ENCODE measurements at places on chromosomes 2 and 18.

DNA sequence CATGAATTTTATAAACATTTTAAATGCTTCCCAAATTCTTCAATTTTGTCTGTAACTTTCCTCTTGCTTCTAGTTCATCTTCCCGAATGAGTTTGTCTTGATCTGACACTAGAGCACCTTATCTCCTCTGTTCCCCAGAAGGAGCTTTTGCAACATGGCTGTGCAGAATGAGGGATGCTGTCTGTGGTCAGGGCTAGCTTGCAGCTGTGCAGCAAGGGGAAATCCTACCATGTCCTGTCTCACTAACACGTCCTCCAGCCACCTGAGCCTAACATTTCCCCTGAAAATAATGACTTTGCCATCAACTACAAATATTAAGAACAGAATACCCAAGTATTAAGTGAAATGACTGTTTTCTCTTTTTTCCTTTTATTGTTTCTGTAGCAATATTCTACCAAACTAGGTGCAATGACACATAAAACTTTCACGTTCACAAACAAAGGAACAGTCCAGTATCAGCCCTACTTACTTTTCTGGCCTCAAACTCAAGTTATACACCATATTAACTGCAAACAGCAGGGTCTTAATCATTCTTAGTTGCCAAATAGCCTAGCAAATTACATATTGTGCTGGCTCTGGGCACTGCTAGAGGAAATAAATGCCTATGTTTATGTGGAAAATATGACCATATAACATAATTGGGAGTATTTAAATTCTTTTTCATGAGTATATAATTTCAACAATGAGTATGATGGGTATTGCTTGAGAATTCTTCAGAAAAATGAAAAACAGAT is 423.3 kb downstream of the CMPK2 start:
- no peak for DNase-seq

- no peak for DNase-seq
Measured at GRCh38 chr2:150204451-150204850, 283.0 kb downstream of the RND3 start.

DNA sequence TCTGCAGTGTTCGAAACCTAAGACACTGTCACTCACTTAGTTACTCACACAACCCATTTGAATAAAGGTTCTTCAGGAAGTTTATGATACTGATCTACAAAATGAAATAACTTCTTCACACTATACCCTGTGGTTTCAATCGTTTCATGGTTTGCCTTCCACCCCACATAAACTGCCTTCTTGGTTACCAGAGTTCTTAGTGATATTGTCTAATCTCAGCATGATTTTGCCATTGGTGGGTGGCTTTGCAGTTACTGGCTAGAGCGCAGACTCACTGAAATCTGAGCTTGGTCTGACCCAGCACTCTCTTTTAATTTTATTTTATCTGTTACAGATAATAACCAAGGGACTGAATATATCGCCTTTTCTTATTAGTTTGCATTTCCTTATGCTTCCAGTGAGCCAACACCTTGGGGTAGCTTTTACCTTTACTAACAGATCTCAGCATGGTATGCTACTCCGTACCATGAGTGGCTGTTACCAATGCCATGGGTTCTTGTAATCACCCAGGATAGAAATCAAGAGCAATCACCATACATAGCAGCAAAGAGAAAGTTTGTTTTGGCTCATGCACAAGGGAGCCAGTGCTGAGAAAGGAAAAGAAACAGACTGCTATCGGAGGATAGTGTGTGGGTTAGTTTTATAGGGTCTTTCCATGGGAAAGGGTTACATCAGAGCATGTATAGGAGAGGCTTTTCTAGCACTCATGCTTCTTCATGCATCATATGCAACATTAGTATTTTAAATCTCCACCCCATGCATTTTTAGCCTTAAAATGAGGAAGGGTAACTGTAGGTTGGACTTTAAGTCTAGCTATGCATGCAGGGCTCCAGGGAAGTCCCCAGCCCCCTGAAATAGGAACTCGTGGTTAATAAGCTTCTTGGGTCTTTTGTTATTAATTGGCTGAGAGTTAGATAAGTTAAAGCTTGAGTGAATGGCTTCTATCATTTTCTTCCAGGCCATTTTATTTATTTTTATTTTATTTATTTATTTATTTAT is 33.3 kb downstream of the ANXA4 start:
- DNase-seq, result no peak

DNA sequence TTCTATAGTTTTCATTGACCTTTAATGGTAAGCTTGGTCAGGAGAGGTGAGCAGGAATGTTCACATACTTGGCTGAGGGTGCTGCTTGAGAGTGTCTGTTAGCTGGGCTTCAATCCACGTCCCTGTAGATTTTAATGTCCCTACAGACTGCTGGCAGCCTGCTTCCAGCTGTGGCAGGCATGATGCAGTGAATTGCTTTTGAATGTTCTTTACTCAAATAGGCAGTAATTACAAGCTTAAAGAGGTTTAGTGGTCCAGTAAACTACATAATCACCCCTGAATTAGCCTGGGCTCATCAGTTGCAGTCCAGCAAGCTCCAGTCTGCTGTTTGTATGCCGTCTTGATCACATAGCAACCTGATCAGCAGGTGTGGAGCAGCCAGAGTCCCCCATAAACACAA is 102.1 kb downstream of the MEIS1 start:
- DNase-seq, result no peak

GRCh38 chr2:167404627-167405284 is 516.5 kb downstream of the XIRP2 start:
- DNase-seq, result no peak

DNA sequence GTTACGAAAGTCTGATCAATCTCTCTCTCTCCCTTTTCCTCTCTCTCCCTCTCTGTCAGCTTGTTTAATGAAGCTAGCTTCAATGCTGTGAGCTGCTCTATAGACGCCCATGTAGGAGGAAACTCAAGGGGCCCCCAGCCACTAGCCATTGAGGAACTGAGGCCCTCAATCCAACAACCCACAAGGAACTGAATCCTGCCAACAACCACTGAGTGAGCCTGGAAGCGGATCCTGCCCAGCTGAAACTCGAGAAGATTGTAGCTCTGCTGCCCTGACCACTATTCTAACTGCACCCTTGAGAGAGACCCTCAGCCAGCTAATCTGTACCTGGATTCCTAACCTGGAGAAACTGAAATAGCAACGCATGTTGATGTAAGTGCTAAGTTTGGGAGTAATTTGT is 129.2 kb downstream of the BCL11A start:
- no peak for DNase-seq

DNA sequence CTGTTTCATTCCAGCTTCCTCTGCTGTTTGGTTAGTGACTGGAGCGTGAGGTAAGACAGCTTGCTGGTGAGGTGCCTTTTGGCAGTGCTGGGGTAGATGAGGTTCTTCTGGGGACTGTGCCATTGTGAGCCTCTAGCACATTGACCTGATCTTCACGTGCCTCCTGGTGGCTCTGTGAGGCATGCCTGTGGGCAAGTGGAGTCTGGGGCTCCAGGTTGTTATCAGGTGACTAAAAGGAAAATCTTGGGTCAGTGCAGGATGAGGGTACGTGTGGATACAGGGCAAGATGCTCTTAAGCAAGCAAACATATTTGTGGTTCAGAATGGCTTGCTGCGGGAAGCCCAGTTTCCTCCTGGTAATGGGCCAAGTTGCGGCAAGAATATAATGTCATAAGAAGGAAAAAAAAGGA is 75.4 kb downstream of the FHOD3 start:
- DNase-seq, result no peak

DNA sequence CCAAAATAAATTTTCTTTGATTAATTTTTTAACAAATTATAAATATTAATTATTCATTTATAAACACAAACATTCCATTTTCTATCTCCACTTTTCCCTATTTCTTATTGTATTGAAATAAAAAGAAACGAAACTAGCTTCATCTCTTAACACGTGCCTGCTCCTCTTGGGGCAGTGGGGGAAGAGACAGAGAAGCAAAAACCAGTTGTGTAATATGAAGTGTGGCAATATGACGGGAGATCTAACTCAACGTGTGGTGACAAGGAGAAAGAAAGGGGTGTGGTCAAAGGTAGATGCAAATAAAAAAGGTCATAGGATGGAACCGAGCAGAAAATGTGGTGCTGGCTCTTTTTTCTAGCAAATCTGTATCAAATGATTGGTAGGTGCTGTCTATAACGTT is 106.9 kb upstream of the SLC8A1 start:
- DNase-seq, result no peak

DNA sequence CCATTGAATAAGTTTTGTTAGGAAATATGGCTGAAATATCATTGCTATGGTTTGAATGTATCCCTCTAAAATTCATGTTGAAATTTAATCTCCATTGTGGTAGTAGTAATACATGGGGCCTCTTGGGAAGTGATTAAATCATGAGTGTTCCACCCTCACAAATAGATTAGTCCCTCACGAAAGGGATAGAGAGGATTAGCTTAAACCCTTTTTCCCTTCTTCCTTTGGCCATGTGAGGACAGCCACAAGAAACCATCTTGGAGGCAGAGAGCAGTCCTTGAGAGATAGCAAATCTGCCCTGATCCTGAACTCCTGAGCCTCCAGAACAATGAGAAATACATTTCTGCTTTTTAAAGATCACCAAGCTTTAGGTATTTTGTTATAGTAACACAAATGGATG is 274.2 kb downstream of the CDH19 start:
- no peak for DNase-seq

DNA sequence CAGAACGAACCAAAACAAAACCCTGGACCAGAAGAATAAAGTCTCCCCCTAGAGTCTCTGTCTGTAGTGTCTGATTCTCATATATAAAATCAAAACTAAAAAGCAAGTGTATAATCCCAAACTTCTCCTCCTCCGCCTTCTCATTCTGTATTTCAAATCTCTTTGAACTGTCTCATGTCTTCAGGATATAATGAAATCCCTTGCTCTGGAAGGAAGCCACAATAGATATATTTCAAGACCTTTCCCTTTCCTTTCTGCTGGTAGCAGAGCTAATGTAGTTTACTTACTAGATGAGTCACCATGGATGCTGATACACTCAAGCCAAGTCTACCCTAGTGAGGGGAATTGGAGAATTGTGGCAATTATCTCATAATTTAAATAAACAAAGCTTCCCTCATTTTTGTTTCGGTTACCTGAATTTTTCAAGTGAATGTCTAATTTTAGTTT is 33.5 kb upstream of the CCDC93 start:
- no peak for DNase-seq

DNA sequence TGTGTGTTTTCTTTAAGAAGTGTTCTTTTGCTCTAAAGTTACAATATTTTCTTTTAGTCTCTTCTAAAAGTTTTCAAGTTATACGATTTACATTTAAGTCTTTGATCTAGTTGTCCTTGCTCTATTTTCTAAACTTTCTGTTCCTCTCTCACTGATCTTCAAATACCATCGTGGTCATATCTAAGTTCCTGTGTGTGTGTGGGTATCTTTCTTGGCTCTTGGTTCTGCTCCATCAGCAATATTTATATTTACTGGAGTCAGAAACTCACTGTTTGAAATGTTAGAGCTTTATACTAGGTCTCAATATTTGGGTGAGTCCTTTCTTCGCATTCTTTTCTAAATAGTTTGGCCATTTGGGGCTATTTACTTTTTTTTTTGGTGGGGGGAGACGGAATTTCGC is 77.3 kb downstream of the COPS8 start:
- no peak for DNase-seq

All from putamen (tissue), 1 donor.